Kidney (tissue), 22 donors: ENCODE measurements at places on chromosomes 11 and 22. TPM values are rescaled to one million over a fixed set of nuclear protein-coding genes. Genes with fewer than 3 reads are reported as not detected.

Gene CNGA4
- not detected for polyA plus RNA-seq

Gene TNNT3
- polyA plus RNA-seq = not detected

Gene PGA5
- not detected for polyA plus RNA-seq

Gene CPT1A
- polyA plus RNA-seq = 51.3 TPM

Gene OR52E8
- not detected for polyA plus RNA-seq
